ENCODE measurements at places on chromosomes 5 and 9.

DNA sequence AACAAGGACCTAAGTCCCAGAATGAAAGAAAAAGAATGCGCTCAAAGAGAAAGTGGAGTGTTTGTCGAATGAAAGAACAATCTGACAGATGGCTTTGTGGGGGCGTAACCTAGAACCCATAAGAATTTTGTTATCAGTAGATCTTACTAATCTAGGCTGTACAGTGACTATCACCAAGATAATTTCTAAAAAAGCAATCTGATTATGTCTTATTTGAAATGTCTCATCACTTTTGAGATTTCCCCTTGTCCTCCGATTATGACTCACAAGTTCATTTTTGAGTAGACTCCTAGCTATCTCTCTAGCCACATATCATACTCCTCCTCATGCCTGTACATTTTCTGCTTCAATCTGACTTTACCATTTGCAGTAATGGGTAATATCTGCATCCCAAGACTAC is 135.6 kb upstream of the SMARCA2 start:
- DNase-seq, result no peak

DNA sequence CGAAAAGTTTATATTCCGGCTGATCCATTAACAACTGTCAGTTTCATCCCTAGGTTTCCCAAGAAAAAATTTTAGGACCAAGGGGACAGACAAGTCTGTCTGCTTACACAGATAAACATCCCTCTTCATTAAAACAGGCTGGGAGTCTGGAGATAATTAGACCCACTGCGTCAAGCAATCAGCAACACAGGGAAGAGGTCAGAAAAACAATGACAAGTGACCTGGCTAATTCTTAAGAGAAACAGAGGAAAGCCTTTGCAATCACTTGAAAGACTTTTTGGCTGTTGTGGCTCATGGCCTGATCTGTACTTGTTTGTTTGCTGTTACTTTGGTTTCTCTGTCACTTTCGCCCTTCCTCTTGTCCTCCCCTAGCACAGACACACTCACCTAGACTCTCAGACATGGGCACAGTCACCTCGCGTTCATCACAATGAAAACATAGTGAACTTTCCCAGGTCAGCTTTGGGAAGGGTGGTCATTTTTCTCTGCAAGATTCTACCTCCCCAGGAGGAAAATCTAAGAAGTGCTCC is 2.9 kb upstream of the CCDC192 start:
- DNase-seq, result no peak

- DNase-seq, result peak; percentile 0
These were observed 1943.3 kb downstream of the MAT2B start for GRCh38 chr5:165448753-165449152.

GRCh38 chr5:113507601-113508000 is 5.9 kb upstream of the YTHDC2 start:
- no peak for DNase-seq

- peak; percentile 98 for DNase-seq
These were observed 41.1 kb downstream of the ACTBL2 start for GRCh38 chr5:57441557-57441956.

All from fibroblast of skin of back (primary cell).